Stimulated activated CD4-positive, alpha-beta T cell treated with anti-CD3 and anti-CD28 coated beads, Interleukin-2, amount 100 ng/mL, for 4 hours (primary cell): ENCODE measurements at places on chromosomes 4 and X.

DNA sequence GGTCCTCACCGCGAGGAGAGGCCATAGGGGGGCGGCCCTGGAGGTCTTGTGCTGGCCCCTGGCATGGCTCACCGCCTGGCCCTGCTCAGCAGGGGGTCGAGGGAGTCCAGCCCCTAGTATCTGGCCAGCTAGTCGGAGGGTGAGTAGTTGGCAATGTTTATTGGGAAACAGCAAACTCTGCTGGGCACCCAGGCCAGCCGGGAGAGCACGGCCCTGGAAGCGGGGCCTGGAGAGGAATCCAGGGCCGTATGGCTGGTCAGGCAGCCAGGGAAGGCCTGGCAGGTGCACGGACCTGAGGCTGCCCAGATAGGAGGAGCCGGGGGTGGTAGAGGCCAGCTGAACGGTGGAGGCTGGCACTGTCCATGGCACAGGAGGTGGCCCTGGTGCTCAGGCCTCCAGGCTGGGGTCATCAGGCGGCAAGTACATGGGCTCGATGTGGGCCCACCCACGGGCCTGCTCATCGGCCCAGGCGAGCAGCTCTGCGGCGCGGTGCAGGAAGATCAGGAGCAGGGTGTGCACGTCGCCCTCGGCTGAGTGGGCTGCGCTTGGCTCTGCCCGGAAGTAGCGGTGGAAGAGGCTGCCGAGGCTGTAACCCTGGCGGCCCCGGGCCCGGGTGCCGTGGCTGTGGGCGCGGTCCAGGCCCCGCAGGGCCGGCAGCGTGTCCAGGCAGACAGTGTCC, 1.4 kb downstream of the TREX2 start:
- no peak for DNase-seq

GRCh38 chr4:21749412-21749811, 199.2 kb downstream of the KCNIP4 start:
- no peak for DNase-seq

GRCh38 chrX:130264573-130264972, 4.1 kb downstream of the ZNF280C start:
- DNase-seq: no peak

- no peak for DNase-seq
Measured at GRCh38 chrX:149717803-149718202, 5.9 kb downstream of the MAGEA11 start.

GRCh38 chrX:137342969-137343368, 223.0 kb upstream of the ZIC3 start:
- no peak for DNase-seq

DNA sequence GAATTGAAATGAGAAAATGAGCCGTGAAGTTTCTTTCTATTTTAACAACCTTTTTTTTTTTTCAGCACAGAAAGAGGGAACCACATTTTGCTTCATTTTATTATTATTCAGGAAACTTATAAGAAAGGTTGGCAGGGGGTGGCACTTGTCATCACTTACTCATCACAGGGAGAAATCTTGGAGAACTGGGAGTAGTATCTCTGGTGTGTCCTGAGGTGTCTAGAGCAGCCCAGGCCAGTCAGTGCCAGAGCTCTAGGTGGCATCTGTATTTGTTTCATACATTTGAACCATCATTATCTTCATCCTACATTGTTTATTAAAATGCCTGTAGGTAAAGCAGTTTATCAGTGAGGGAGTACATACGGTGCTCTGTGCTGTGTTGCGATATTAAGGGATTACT, 43.8 kb upstream of the ARHGAP24 start:
- no peak for DNase-seq

GRCh38 chr4:19239565-19239964, 1012.1 kb upstream of the SLIT2 start:
- no peak for DNase-seq

GRCh38 chr4:173807347-173807746, 277.3 kb upstream of the HAND2 start:
- no peak for DNase-seq

DNA sequence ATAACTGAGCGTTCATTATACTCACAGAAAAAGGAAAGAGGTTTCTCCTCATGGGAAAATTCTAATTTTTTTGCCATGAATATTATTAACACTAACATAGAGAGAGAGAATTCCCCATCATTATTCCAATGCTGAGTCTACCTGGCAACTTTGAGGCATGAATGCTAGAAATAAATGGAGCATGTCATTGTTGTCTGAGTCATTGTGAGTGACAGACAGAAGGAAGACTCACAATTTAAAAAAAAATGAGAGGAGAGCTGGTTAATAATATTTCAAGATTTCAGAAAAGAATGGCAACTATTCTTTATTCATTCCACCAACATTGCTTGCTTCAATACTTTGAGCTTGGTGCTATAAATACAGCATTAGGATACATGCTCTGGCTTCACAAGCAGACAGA, 170.4 kb upstream of the HS3ST1 start:
- no peak for DNase-seq

GRCh38 chr4:58061967-58062366, 951.8 kb upstream of the IGFBP7 start:
- no peak for DNase-seq
